ENCODE measurements at places on chromosomes 11 and 22. TPM values are rescaled to one million over a fixed set of nuclear protein-coding genes. Genes with fewer than 3 reads are reported as not detected.
A peak's percentile ranks its signal among the peaks of the same experiment; 100 is the strongest.

The SYT7 gene
- total RNA-seq: 7.0 TPM

The TSPAN18 gene
- 25.3 TPM for total RNA-seq

The BCO2 gene
- total RNA-seq: 0.31 TPM

The C11orf52 gene
- 4.0 TPM for total RNA-seq

The TP53AIP1 gene
- total RNA-seq: not detected

The FAM111B gene
- total RNA-seq: 35.0 TPM

DNA sequence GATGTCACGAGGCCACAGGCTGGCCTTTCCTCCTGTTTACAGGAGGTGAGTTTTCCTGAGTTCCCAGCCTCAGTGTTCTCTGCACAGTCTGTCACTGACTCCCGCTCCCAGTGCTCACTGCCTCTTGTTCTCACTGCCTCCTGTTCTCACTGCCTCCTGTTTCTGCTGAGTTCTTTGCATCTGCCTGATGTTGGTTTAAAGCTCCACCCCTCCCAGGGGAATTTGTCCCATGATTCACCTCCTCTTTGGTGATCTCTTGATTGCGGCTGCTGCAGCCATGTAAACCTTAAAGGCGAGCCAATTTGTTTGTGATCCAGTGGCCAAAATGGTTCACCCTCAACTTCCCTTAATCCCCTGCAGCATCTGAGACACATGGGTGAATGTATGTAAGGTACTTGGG lies 6.0 kb upstream of the TUBA8 start:
- H3K36me3 ChIP-seq: peaks cover 6% of the 10 kb centered on the region
- H3K4me1 ChIP-seq: no peaks in the 10 kb centered on the region
- peaks cover 3% of the 10 kb centered on the region for H3K27me3 ChIP-seq
- DNase-seq: no peak
- no peak overlapping the region for H3K27ac ChIP-seq
- H3K4me3 ChIP-seq: no peak overlapping the region

DNA sequence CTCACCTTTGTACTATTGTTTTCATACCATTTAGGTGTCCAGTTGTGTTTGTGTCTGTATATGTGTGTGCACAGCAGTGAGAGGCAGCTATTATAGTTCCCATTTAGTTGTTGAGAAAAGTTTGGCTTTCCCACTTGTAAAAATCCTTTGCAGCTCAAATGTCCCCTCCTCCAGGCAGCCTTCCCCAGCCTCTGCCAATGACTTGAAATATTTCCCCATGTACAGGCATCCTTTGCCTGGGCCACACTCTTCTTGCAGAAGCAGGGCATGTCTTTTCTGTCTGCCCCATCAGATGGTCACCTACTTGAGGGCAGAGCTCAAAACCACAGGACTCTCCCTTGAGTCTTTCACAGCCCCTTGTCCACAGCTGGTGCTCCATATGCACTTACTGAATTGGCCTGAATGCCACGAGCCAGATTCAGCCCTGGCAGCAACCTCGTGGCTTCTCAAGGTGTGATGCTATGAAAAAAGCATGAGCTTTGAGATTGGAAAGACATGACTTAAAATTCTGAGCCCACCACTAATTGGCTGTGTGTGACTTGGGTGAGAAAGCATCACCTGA lies 39.3 kb downstream of the MYEOV start:
- H3K4me3 ChIP-seq: no peak overlapping the region
- no peak for DNase-seq
- H3K4me1 ChIP-seq: no peaks in the 10 kb centered on the region
- H3K27me3 ChIP-seq: no peaks in the 10 kb centered on the region
- no peak overlapping the region for H3K27ac ChIP-seq
- no peaks in the 10 kb centered on the region for H3K36me3 ChIP-seq

GRCh38 chr11:92776676-92777075 lies 192.8 kb upstream of the MTNR1B start:
- DNase-seq: no peak
- no peaks in the 10 kb centered on the region for H3K4me1 ChIP-seq
- no peaks in the 10 kb centered on the region for H3K27me3 ChIP-seq
- no peaks in the 10 kb centered on the region for H3K36me3 ChIP-seq
- no peak overlapping the region for H3K4me3 ChIP-seq
- H3K27ac ChIP-seq: no peak overlapping the region

DNA sequence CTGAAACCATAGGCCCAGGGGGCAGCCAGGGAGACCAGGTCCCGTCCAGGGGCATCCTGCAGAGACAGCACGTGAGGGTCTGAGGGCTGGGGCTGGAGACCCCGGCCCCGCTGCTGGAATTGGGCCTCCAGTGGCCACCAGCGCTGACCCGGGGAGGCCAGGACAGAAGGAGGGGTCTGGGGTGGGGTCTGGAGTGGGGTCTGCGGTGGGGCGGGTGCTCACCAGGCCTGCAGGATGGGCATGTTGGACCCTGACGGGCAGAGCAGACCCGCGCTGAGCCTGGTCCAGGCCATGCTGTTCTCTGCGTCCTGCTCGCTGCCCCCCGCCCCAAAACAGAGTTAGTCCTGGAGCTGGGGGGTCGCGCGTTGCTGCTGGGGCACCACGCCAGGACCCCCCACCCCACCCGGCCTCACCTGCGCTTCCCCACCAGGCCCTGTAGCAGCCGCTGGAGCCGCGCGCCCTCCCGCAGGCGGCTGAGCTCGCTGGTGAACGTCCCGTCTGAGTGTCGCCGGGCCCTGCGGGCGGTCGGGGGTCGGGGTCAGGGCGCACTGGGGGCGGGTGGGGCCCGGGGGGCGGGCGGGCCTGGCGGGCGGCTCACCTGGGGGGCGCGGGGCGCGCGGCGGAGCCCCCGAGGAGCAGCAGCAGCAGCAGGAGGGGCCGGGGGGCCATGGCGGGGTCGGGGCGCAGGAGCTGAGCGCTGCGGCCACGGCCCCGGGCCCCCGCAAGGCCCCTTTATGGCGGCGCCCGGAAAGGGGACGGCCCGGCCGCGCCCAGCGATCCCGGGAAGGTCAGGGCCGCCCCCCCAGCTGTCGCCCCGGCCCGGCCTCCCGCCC lies at the start of gene SCT:
TSS of gene SCT (minus strand) at position 707 of the 833 bp plus-strand sequence. CDS start at position 669, 38 bp downstream.
- H3K4me3 ChIP-seq: peak within 1 kb of the TSS; percentile 46
- H3K4me1 ChIP-seq: no peaks in the 10 kb centered on the region
- no peak within 1 kb of the TSS for H3K27ac ChIP-seq
- H3K27me3 ChIP-seq: peaks cover 6% of the 10 kb centered on the region

DNA sequence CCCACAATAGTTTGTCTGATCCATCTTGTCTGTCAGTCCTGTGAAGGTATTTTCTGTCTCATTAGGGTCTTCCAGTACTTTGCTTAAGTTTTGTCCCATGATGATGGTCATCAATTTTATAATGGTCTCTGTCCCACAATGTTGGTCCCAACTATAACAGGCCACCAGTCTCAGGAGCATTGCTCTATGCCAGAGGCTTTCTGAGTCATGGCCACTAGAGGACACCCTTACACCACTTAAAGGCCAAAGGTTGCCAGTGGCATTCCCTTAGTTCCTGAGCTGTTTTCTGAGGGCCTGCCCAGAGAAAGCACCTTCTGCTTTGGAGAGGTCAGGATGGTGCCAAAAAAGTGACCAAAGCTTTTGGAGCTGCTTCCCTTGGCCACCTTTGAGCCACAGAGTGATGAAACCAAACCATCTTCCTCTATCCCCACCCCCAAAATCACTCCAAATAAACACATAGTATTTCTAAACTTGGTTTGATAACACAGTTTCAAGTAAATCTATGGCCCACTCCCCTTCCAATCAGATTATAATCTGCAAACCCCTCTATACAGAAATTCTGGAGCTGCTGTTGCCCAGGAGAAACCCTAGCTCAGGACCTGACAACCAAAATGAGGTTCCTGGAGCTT lies 19.3 kb downstream of the EIF3F start:
- H3K36me3 ChIP-seq: no peaks in the 10 kb centered on the region
- H3K4me3 ChIP-seq: no peak overlapping the region
- no peaks in the 10 kb centered on the region for H3K4me1 ChIP-seq
- peak; percentile 71 for DNase-seq
- no peaks in the 10 kb centered on the region for H3K27me3 ChIP-seq
- H3K27ac ChIP-seq: no peak overlapping the region

DNA sequence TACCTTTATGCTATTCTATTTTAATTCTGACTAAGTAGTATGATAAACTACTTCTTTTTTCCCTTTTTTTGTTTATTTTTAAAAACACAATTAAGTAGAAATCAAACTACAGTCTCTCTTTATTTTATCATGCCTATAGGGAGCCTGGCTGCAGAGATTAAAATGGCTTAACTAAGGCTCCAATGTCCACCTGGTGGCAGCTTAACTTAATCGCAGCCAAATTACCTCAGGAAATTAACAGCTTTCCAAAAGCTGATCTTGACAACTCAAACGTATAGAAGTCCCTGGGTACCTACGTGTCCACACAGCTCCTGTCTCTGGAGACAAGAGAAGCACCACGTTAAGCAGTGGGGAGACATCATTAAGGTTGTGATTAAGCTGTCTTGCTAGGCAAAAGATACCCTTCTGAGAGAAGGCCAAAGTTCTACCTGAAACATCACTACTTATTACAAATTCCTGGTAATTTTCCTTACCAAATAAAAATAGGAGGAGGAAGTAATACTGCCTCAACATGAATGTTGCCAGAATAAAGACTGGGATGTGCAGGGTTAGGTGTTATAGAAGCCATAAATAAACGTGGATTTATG lies 63.2 kb upstream of the SNX19 start:
- no peaks in the 10 kb centered on the region for H3K4me1 ChIP-seq
- no peak overlapping the region for H3K4me3 ChIP-seq
- H3K36me3 ChIP-seq: peaks cover 17% of the 10 kb centered on the region
- no peak overlapping the region for H3K27ac ChIP-seq
- DNase-seq: no peak

Data from H9 (cell line).